ENCODE measurements at places on chromosomes 2 and 18.

- no peak for DNase-seq
Observed at GRCh38 chr2:58609326-58609725, 368.2 kb upstream of the FANCL start.

GRCh38 chr2:28606986-28607441, 111.2 kb downstream of the PLB1 start:
- no peak for DNase-seq

GRCh38 chr2:7841751-7842150, 840.1 kb upstream of the ID2 start:
- no peak for DNase-seq

DNA sequence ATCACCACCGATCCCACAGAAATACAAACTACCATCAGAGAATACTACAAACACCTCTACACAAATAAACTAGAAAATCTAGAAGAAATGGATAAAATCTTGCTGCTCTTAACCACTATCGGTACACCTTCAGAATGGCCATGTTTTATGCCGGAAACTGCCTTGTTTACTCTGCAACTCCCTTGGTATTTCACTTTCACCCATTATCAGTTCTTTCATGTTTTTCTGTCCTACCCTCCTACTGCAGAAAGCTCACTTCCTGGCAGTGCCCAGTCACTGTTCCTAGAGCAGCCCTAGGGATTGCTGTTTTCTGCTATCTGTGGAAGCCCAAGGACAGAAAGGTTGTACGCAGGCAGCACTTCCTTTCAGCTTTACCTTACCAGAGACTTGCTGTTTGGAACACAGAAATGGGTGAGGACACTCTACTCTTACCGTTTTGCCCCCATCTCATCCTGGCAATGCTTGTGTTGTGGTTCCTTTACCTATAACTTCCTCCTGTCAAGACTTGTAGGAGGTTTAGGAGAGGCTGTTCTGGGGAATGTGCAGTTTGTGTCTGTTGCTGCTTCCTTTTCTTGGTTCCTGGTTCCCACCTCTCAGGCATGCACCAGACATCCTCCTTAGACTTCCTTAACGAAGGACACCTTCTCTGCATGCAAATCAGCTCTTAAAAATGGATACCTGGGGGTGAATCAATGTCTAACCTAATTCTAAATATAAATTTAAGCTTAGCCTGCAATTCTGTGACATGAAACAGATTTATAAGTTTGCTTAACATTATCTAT, 394.4 kb downstream of the SPAG16 start:
- DNase-seq: no peak

All from femur (tissue), 1 donor.